Myocyte (in vitro differentiated cells): ENCODE measurements at places on chromosomes 2 and 18.

- DNase-seq, result no peak
Observed at GRCh38 chr18:3042379-3042778, 29.4 kb upstream of the LPIN2 start.

DNA sequence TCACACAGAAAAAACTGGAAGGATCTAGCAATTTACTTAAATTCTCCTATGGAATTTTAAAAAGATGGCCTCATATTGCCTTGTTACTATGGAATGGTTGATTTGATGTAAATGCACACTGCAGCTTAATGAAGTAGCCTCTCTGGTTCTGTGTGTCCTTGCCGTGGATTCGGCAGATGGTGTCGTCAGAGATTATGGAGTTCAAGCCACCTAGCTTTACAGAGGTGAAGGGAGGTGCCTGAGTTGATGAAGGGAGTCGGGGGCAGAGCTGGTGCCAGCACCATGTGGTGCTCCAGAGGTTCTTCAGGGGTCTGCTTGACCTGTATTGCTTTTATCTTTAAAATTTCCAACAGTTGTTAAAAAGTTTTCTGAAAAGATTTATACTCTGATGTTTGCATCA lies 48.8 kb downstream of the ASAP2 start:
- DNase-seq, result no peak

DNA sequence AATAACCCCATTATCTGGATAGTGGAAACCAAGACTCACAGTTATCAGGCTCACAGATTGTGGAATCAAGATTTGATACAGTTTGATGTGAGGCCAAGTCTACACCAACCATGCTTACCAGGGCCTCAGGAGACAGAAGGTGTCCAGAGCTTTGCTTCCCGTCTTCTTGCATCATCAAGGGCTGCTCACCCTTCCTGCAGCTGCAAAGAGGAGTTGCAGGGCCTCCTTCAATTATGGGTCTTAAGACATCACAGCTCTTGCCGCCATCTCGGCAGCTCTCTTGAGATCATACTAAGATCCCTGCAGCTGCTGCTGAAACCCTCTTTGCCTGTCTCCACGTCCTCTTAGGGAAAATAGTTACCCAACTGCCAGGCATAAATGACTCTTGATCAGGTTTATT lies 176.0 kb downstream of the MGAT5 start:
- DNase-seq, result no peak

GRCh38 chr2:202069170-202070067 lies 3.6 kb upstream of the KIAA2012 start:
- no peak for DNase-seq

DNA sequence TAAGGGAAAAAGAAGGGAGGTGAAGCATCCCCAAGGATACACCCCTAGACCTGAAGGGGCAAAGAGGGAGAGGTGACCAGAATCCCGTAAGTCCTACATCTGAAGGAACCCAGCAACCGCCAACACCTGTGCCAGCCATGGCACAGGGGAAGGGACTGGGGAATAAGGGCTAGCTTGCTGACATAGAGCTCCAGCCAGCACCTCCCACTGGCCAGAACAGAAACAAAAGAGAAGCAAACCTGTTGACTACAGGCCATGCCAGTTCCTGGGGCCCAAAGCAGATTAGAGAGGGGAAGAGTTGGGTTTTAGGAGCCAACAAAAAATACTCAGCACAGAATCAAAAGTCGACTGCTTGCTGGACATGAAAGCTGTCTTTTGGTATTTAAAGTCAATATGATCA lies 244.6 kb downstream of the SUCLG1 start:
- DNase-seq, result no peak

DNA sequence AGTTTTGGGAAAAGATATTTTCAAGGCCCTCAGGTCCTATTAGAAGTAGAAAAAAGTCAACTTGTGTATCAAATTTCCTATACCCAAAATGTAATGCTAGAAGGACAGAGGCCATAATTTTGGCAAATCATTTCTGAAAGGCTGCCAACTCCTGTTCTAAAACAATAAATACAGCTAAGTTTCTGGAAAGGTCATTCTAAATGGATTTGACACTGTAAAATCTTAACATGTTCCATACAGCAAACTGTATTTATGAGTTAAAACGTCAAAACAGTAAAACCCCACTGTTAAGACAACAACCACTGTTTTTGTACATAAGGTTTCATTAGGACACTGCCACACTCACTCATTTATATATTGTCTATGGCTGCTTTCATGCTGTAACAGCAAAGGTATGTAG lies 9.7 kb downstream of the FAM98A start:
- no peak for DNase-seq

DNA sequence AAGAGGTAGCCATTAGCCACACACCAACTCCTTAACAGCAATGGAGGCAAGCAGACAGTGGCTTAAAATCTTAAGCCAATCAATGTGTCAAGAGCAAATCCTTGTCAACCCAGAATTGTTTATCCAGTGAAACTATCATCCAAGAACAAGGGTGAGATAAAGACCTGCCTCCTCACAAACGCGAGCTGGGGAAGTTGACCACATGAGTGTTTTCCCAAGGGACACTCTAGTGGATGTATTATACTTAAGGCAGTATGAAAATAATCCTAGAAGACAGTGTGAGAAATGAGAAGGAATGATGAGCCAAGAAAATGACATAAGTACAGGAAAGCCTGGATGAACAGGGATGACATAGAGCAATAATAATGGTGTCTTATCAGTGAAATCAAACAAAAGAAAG lies 209.6 kb downstream of the TWIST2 start:
- DNase-seq, result no peak

DNA sequence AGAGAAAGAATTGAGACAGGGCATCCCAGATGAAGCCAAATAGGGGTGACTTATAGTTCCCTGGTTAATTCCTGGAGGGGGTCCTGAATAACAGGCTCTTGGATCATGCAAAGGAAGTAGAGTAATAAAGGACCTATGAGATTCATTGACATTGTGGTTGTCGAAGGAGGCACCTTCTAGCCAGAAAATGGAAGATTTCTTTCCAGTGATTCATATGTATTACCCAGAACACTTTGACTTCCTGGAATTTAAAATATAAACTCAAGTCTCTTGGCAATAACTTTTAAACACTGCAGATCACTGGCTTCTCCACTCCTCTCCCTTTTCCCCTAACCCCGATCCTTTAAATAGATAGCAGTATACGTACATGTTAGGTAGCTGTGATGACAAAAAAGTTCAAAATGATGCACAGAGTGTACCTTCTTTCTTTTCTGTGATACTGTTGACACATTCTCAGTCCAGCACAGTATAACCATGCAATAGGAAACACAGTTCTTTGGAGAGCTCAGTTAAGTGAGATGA lies 211.8 kb downstream of the LTBP1 start:
- no peak for DNase-seq

- peak; percentile 43 for DNase-seq
Observed at GRCh38 chr2:46985512-46985911, 69.9 kb upstream of the MCFD2 start.

DNA sequence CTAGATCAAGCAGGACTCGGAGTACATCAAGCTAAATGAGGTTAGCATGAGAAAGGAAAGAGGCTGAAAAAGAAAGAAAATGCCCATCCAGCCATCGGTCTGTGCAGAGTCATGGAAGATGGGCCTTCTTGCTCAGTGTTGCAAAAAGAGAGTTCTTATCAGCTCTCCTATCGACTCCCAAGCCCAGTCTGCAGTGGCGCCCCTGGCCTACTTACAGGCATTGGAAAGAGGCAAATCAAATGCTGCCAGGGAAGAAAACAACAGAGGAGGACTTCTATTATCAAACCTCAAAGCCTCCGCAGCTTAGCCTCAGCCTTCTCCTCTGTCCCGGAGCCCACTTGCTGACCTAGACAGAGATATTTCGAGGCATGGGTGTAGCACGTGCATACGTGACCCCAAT lies 66.0 kb downstream of the CDH2 start:
- no peak for DNase-seq

- peak; percentile 55 for DNase-seq
Observed at GRCh38 chr18:13007248-13007560, 16.0 kb downstream of the CEP192 start.

GRCh38 chr2:191991442-191991841 lies 144.6 kb upstream of the CAVIN2 start:
- DNase-seq, result no peak

DNA sequence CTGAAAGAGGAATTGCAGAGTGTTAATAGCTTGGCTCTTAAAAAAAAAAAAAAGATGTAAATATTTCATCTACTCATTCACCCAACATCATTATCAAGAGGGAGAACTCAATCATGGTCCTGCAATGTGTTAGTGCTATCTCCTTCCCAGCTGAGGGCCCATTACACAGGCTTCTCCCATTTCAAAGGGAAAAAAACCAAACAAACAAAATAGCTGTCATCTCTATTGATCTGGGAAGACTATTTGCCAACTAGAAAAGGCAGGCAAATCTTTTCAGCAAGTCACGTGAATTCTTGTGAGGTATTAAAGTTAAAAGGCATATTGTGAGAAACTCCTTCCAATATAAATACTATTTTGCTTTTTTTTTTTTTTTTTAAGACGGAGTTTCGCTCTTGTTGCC lies 194.3 kb downstream of the MYO1B start:
- no peak for DNase-seq

GRCh38 chr18:65279668-65280305 lies 471.0 kb upstream of the CDH7 start:
- no peak for DNase-seq

DNA sequence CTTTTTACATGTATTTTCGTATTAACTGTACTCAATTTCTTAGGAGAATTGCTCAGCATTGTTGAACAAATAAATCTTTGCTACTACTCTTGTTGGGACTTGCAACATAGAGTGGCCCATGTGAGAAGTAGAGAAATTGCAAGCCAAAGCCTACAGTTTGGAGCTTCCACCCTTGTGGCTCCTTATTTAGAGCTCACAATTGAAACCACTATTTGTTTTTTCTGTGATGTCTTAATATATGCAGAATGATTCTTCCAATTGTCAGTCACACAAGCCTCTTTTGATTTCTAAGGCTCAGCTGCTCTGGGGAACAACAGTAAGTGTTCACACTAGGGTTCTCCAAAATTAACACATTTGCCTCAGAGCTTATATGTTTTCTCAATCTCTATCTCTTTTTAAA lies 60.2 kb upstream of the GALNT13 start:
- no peak for DNase-seq

- no peak for DNase-seq
Observed at GRCh38 chr18:69357590-69357989, 43.1 kb upstream of the DOK6 start.
